Gastroesophageal sphincter (tissue), 4 donors: ENCODE measurements at places on chromosomes 5 and 9.

DNA sequence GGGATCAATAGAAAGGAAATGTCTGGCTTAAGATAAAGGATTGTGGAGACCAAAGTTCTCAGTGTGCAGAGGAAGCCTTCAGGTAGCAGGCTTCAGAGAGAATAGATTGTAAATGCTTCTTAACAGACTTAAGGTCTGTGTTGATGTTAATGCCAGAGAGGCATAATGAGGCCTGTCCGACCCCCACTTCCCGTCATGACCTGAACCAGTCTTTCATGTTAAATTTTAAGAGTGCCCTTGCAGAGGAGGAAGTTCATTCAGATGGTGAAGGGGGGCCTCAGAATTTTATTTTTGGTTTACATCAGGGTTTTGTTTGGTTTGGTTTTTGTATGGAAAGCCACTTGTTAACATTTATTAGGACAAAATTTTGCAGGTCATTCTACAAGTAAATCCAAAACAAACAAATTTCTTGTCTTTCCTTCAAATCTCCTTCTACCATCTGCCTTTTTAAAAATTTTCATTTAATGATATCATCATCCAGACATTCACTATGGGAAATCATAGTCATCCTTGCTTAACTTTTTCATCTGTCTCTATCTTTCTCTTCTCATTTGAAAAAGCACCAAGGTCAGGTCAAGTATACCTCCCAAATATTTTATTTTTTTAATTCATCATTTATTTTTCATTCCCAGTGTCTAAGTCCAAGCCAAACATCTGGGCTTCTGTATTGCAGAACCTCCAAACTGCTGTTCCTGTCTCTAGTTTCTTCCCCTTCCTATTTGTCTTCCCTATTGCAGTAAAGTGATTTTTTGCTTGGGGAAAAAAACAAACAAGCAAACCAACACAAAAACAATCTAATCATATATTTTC is 6.9 kb upstream of the ABCA1 start:
- peak; percentile 72 for ATAC-seq

DNA sequence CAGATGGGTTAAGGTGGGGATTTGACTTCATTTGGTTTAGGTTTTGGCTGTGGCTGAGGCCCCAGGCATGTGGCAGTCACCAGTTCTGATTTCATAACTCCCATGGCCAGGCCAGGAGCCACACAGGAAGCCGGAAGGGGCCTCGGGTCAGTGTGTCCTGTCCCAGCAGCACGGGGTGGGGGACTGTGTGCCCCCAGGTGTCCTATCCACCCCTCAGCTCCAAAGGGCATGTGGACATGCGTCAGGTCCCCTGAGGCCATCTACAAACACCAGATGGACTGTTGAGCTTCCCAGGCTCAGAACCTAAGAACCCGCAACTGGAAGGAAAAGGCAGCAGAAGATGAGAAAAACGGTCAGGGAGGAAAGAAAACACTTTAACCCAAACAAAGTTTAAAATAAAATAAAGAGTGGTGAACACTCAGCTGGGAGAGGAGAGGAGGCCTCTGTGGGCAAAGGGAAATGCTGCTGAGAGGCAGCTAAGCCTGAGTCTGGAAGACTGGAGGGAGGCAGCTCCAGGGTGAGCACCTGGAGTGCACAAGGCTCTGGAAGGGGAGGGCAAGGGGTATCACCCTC is 260.8 kb downstream of the AUH start:
- peak; percentile 57 for ATAC-seq

DNA sequence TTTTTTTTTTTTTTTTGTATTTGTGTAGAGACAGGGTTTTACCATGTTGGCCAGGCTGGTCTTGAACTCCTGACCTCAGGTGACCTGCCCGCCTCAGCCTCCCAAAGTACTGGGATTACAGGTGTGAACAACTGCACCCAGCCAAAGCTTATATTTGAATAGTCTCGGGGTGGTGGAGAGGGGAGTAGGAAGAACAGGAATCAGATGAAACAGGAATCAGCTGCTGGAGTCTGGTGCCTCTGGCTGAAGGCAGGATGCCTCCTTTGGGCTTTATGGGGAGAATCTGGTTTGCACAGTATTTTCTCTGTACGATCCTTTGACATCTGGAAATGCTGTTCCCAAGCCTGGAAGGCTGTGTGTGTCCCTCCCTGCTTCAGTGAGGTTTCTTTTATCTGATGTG is 10.9 kb downstream of the C5orf52 start:
- no peak for ATAC-seq

GRCh38 chr5:116497631-116498030 is 77.0 kb downstream of the SEMA6A start:
- no peak for ATAC-seq

- no peak for ATAC-seq
Observed at GRCh38 chr5:155290937-155291336, 277.4 kb downstream of the KIF4B start.

DNA sequence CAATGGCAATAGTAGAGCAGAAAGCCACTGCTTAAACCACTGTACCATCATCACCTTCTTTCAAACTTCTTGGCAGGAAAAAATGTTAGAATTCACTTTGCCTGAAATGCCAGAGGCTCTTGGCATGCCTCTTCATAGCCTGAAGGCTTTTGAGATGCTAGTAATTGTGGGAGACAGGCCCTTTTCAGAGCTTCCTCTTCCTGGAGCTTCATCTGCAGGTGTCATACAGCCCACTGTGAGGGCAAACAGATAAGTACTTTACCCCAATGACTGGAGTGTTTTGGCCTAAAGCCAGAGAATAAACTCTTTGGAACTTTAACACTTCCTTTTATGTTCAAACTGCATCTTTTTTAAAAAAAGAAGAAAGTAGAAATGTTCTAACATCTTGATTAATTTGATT is 81.3 kb upstream of the TMEM171 start:
- no peak for ATAC-seq

DNA sequence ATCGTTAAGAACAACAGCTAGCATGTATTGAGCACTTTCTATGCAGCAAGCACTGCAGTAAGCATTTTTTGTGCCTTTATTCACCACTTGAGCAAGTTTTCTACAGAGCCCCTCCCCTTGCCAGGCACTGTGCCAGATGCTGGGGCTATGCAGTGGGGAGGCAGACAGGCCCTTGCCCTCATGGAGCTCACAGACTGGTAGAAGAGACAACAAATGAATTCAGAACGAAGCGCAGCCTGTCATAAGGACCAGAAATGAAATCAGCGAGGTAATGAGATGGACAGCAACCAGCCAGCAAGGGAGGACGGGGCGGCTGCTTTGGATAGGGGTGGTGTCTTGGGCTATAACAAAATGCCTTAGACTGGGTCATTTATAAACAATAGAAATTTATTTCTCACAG is 68.8 kb downstream of the C9orf50 start:
- no peak for ATAC-seq

DNA sequence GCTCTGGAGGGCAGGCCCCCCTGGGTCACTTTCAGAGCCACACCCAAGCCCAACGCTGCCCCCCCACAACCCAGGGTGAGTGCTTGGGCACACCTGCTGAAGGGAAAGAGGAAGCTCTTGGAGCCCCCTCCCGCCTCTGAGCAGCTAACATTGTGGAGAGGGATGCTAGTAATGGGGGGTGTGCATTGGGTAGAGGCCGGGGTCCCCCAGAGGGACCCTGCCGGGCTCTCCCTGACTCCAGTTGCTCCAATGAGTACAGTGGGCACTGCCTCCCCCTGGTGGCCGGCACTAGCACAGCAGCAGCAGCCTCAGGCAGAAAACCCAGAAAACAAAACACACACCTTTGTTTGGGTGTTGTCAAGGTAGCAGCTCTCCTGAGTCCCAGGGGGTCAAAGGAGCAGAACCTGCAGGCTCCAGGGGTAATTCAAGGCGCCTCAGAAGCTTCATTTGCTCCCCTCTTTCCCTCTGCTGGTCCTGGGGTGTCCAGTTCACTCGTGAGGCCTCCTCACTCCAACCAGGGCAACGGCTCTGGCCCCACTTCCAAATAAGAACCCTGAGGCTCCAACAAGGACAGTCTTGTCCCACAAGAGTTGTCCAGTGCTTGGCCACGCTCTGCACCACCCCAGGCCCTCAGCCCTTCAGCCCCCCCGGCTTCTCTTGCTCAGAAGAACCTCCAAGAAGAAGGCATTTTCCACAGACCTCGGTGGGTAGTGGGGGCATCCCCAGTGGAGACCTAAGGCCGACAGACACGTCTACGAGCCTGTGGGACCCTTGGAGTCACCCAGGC is 16.1 kb downstream of the GBGT1 start:
- ATAC-seq: no peak

DNA sequence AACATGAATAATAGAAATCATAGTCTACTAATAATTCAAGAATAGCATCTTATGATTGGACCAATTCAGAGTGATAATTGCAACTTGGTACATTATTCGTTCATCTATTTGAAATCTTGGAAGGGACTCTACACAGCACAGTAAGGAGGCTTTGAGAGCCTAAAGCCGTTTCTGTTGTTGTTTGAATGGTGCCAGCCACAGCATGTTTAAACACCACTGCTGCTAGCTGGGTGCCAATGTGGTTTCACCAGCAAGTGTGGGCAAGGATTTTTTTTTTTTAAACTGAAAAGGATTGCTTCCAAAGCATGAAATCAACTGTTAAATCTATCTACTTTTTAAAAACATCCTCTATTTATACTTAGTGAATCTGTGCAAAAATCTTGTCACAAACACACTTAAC is 253.9 kb upstream of the MAP3K1 start:
- no peak for ATAC-seq

DNA sequence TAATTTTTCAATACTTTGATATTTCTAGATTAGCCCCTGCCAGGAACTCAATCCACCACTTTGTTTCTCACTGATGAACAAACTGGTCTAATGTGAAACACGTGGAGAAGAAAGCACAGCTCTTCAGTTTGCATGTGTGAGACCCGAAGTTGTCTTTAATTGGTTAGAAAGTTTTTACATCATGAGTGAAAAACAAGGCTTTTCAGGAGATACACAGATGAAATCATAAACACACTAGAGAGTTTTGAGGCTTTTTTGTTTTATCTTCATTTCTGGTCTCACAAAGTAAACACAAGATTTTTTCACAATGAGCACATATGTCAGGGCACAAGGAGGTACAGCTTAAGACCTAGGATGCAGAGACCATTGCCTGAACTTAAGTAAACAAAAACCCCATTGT is 84.5 kb upstream of the MOCS2 start:
- ATAC-seq: no peak

DNA sequence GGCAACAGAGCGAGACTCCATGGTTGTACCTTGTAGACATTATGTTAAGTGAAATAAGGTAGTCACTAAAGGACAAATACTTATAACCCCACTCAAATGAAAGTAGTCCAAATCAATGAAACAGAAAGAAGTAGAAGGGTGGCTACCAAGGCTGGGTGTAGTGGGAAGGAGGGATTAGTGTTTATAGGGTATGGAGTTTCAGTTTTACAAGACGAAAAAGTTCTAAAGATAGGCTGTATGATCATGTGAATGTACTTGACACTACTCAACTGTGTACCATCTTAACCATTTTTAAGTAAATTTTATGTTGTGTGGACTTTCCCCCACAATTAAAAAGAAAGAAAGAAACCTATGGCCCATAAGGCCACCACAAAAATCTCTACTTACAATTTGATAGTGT is 32.2 kb downstream of the ALDH7A1 start:
- ATAC-seq: no peak

DNA sequence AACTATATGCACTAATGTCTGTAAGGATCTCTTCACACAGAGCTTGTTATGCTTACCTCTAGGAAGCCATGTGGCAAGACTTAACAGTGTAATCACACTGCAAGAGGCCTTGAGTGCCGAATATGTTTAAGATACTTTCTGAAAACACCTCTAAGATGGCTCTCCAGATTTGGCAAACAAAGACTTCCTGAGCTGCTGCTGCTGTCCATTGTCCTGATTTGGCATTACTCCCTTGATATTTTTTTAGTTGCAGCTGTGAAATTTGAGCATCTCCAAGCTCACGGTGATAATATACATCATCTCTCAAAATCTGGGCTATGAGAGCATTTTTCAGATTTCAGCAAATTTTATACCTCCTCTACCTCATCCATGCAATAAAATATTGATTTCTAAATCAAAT is 384.5 kb upstream of the CDH6 start:
- ATAC-seq: no peak

DNA sequence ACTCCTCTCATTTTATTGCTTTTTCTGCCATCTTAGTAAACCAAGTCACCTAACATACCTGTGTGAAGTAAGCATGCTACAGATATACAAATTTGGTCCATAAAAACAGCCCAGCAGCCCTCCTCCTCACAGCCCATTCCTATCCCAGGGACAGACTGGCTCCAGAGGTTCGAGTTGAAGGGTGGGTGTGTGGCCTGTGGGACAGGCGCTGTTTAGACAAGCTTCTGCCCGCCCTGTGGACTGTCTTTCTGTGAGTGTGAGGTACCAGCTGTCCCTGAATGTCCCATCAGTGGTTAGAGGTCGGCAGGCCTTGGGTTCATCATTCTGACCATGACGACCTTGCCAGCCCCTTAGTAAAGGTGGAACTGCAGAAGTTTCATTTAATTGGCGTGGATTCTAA is 82.0 kb downstream of the WNK2 start:
- no peak for ATAC-seq

DNA sequence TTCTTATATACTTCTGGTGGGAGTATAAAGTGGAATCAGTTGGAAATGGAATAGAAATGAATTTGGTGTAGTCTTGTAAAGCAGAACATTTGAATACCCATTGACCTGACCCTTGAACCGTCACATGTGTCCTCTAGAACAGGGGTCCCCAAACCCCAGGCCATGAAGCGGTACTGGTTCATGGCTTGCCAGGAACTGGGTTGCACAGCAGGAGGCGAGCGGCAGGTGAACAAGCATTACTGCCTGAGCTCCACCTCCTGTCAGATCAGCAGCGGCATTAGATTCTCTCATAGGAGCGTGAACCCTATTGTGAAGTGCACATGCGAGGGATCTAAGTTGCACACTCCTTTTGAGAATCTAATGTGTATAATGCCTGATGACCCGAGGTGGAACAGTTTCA is 80.0 kb downstream of the RANBP17 start:
- no peak for ATAC-seq

GRCh38 chr9:101486693-101487442 is 46.8 kb upstream of the RNF20 start:
- ATAC-seq: peak; percentile 84

GRCh38 chr5:141564216-141564692 is 54.5 kb downstream of the DIAPH1 start:
- ATAC-seq: peak; percentile 54

- peak; percentile 61 for ATAC-seq
Observed at GRCh38 chr5:95924720-95925377, 36.8 kb downstream of the ELL2 start.

GRCh38 chr9:76926846-76927245 is 20.9 kb upstream of the PRUNE2 start:
- ATAC-seq: peak; percentile 4

DNA sequence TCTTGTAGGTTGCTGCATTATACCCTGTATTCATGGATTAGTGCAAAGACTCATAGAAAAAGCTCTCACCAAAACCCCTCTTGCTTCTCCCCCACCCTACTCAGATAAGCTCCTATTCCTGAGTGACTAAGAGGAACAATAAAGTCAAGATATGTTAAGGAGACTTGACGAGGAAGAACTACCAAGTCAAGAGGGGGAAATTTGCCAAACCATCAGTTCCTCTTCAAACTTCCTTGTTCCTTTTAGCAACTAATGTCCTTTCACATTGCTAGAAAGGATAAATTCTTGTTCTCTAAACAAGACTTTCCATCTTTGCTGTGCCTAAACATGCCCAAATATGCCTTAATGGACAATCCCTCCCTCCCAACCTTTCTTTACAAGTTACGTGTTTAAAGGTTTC is 27.0 kb downstream of the CNOT8 start:
- no peak for ATAC-seq
